GM12892 (cell line): ENCODE measurements at places on chromosomes 11 and 22.

GRCh38 chr11:121257289-121257688 lies 35.3 kb upstream of the SC5D start:
- no peak for DNase-seq

GRCh38 chr11:34239465-34240149 lies 118.2 kb downstream of the ABTB2 start:
- DNase-seq = no peak

DNA sequence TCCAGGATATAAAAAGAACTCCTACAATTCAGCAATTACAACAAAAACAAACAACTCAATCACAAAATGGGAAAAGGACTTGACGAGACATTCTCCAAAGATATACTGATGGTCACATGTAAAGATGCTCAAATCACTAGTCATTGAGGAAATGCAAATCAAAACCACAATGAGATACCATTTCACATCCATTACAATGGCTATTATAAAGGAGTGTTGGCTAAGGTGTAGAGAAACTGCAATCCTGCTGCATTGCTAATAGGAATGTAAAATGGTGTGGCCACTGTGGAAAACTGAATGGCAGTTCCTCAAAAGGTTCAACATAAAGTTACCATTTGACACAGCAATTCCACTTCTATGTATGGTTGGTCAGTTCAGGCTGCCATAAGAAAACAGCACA lies 11.8 kb upstream of the TBCEL start:
- DNase-seq = no peak

GRCh38 chr22:30238661-30239487 lies 7.7 kb downstream of the LIF start:
- no peak for DNase-seq

DNA sequence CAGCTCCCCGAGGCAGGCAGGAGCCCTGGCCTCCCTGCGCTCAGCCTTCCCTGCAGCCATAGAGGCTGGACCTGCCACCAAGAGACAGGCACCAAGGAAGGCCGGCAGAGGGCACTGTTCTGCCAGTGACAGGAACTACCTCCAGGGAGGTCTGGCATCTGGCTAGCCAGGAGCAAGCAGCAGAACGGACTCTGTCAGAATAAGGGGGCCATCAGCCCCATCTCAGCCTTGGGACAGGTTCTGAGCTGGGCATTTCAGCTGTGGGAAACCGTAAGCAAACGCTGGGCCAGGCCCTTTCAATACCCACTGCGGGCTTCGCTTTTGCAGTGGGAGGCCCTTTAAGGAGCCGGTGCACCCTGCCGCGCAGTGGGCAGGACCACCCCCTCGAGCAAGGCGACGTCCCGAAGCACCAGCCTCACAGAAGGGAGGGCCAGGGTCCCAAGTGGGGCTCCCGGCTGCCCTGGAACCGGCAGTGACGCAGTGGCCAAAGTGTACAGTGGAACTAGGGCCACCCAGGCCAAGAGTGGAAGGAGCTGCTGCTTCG lies 18.2 kb downstream of the IFT27 start:
- peak; percentile 76 for DNase-seq

GRCh38 chr11:100816823-100817222 lies 129.7 kb downstream of the ARHGAP42 start:
- no peak for DNase-seq

DNA sequence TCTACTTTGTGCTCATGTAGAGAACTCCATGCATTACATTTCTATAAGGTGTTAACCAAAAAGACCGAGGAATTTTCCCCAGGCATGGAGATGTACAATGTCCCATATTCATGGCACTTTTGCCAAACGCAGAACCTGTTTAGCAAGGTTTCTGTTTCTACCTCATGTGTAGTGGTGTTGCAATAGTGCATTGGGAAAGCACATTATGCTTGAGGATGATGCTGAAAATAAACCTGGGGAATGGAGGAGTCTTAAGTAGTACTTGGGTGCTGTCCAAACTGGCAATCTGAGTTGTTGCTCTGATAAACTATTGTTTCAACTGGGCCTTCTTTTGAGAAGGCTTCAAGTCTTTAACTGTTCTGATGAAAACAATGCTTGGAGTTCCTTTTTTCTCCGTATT lies 11.5 kb upstream of the MUC15 start:
- DNase-seq = no peak

GRCh38 chr11:57432714-57433163 lies 5.8 kb upstream of the SLC43A3 start:
- no peak for DNase-seq

- no peak for DNase-seq
These were observed 263.3 kb upstream of the SYN3 start for GRCh38 chr22:33321466-33321865.

GRCh38 chr11:92302770-92303169 lies 78.2 kb downstream of the FAT3 start:
- no peak for DNase-seq

- no peak for DNase-seq
These were observed 420.6 kb upstream of the CNTN5 start for GRCh38 chr11:98600103-98600502.

GRCh38 chr22:28741200-28741784 lies 328 bp downstream of the CHEK2 start:
- DNase-seq = no peak

GRCh38 chr11:120937501-120937900 lies 86.4 kb upstream of the TBCEL start:
- no peak for DNase-seq

DNA sequence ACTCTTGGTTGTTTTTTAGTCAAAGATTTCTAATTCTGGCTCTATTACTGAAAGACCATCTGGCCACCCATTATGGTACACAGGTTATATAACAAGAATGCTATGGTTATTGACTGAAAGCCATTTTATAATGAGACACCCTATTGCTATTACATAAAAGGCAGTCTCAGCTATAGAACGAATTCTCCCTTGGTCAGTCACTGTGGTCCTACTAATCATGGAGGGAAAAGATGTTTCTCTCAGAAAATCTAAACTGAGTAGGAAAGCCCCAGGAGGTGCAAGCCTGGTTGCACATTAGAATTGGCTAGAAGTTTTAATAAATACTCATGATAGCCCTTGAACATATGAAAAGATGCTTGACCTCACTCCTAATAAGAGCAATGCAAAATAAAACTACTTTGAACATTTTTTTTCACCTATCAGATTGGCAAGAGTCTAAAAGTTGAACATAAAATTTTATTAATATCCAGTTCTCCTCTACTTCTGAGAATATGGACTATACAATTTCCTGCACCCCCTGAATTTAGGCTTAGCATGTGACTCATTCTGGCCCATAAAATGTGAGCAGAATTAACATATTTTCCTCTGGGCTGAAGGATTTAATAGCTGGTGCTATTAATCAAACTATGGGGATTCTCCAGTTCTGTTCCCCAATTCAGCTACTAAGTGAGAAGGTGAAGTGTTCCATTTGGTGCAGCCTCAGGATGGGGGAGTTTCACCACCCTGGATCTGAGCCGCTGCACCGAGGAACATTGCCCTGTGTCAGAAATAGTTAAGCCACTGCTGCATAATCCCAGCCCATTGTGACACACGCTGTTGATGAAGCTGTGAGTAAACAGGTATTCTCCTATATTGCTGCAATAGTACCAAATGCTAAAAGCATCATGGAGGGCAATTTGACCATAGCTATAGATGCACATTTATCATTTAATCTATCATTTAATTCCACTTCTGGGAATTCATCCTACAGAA lies 11.5 kb upstream of the CRKL start:
- no peak for DNase-seq

GRCh38 chr11:93524173-93524536 lies 19.0 kb downstream of the SMCO4 start:
- DNase-seq = no peak

GRCh38 chr11:72951193-72951592 lies 137.0 kb downstream of the ATG16L2 start:
- no peak for DNase-seq

GRCh38 chr11:118051136-118051610 lies 25.7 kb upstream of the TMPRSS4 start:
- no peak for DNase-seq

GRCh38 chr11:18722293-18722637 lies 3.7 kb downstream of the IGSF22 start:
- DNase-seq = no peak

GRCh38 chr11:59754494-59754858 lies 700 bp upstream of the STX3 start:
- peak; percentile 22 for DNase-seq

DNA sequence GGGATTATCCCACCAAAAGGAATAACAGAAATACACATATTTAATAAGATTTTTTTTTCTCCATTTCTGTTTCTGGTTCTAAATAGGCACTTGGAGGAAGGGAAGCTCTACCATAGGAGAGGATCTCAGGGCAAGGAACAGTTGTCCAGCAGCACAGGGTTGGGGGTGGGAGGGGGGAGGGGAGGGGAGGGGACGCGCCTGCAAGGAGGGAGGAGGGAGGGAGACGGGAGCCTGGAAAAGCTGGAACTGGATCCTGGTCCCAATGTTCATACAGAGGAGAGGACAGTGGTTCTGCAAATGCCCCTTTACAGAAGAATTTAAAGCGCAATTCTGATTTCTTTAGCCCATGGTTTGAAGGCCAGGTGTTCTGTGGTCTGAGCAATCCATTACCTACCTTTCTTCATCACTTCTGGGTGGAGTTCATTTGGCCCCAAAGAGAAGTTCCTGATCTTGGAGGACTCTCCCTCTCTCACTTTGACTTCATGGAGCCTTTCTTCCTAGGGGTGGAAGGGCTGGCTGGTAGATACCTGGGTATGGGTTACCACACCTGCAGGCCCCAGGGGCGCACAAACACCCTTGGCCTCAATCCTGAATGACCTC lies 348.9 kb upstream of the NCAM1 start:
- DNase-seq = no peak

GRCh38 chr11:88179971-88180629 lies 4.9 kb upstream of the RAB38 start:
- no peak for DNase-seq

GRCh38 chr22:24240381-24240780 lies 4.5 kb downstream of the GGT5 start:
- no peak for DNase-seq

DNA sequence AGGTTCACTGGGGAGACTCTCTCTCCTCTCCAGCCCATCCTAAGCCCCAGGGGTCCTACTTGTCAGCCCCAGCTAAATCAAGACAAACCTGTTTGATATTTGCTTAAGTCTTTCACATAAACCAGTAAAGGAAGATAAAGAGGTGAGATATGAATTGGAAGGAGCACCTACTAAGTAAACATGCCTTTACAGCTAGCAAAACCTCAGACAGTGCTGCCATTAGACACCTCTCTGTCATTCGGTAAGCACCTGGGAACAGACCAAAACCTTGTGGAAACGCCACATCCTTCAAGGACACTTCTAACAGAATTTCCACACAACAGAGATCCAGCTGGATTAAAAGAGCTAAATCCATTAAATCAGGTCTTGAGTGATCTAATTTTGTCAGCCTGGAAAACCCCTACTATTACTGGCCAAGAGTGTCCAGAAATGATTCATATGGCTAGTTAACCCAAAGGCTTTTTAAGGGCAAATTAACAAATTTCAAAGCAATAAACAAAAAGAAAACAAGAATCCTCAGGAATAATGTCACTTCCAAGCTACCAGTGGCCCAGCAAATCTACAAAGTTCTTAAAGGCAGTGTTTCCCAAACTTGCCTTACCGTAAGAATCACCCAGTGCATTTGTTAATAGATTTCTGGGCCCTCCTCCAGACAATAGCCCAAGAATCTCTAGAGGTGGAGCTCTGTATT lies 2.4 kb downstream of the VPS37C start:
- DNase-seq = no peak

DNA sequence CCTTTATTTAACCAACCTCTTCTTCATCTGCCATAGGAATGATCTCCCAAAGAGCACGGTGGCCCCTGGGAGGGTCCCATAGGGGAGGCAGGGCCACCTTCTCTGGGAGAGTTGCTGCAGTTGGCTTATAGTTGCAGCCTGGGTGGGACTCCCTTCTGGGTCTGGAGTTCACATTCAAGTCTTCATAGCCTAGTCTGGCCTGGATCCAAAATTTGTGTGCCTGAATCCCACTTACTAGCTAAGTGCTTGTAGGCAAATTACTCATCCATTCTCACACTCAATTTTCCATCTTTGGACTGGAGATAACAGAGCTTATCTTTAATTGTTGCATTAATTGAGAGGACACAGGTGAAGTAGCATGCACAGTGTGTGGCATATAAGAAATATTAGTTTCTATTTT lies 163.6 kb downstream of the GRIK4 start:
- no peak for DNase-seq

DNA sequence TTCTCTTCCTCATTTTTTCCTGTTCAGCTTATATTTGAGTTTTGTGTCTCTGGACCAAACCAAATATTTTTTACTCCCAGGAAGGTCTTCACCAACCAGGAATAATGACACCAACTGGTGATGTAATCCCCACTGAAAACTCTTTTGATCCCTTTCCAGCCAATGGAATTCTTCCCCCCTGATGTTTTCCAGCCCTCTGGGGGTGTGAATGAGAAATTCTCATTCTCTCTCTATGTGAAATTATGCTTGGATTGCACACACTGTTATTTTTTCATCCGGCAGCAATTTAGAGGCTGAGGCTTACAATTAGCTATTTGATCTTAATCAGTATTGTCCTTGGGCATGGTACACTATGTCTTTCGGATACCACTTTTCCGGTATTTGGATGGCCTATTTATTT lies 39.5 kb upstream of the SLC1A2 start:
- no peak for DNase-seq

DNA sequence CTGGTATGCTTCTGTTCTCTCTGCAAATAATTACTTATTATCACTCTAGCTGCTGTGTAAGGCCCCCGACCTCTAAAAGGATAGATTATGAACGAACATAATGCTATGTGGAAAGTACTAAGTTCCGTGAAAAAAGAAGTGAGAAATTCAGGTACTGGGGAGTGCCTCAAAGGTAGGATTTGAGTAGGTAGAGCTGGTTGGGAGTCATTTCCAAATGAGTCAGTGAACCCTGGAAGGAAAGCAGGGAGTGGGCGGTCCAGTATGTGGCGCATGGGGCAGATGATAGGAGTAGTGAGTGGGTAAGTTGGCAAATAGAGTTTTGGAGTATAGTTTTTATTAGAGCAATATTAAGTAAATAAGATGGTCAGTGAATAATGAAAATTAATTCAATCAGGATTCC lies 2.4 kb downstream of the ZC3H12C start:
- no peak for DNase-seq

DNA sequence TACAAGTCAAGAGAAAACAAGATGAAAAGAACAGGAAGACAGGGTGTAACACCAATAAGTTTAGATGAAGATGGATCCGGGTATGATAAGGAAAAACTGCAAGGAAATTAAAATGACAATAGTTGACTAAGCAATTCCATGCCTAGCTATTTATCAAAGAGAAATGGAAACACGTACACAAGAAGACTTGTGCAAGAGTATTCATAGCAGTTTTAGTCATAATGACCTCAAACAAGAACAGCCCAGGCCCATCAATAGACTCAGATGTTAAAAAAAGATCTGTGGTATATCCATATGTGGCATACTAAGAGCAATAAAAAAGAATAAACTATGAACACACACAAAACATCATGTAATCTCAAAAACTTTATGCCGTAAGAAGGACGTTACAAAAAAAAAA lies 33.2 kb downstream of the SLC5A12 start:
- no peak for DNase-seq

- no peak for DNase-seq
These were observed 1126.2 kb downstream of the BRD1 start for GRCh38 chr22:48701296-48702030.

- DNase-seq = no peak
These were observed 7.6 kb downstream of the NECTIN1 start for GRCh38 chr11:119721129-119722120.

GRCh38 chr22:49447837-49448236 lies 379.8 kb downstream of the BRD1 start:
- DNase-seq = no peak

GRCh38 chr11:120248551-120249278 lies 8.8 kb downstream of the POU2F3 start:
- no peak for DNase-seq

GRCh38 chr11:79437981-79438630 lies 2.7 kb downstream of the TENM4 start:
- DNase-seq = peak; percentile 13
